Urinary bladder (tissue), 4 donors: ENCODE measurements at places on chromosomes 2 and 18. TPM values are rescaled to one million over a fixed set of nuclear protein-coding genes. Genes with fewer than 3 reads are reported as not detected.

DNA sequence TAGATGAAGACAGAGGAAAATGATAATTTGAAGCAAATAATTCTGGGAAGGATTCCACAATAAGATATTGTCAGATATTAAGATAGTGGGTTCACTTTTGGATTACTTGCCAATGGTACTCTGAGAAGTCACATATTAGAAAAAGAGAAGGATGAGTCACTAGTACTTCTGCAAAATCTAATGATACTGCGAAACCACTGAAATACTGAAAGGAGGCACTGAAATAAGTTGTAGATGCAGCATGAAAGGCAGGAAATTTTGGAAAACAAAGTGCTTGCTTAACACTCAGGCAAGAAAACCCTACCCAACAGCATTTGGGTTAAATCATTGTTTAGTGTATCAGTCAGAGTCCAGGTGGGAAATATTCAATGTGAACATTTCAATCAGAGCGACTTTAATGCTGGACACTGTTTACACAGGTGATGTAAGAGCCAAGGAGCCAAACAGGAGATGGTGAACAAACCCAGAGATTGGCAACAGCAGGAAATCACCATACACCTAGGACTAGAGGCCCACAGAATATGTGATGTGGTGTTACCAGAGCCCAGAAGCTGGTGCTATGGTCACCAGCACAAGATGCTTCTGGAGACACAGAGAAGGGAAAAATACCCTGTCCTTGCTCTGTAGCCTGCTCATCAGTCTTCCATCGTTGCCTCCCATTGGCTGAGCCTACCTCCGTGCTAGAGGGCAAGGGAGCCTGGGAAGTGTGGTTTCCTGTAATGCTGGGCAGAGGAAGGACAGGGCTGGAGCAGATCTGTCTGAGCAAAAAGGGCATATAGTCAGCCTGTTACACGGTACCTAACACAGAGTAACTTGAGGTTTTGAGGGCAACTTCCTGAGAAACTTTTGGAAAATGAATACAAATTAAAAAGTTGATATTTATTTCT, 204.7 kb upstream of the ITGA4 start:
- no peak for DNase-seq

LAMA1 gene
- 2.9 TPM for total RNA-seq

DNA sequence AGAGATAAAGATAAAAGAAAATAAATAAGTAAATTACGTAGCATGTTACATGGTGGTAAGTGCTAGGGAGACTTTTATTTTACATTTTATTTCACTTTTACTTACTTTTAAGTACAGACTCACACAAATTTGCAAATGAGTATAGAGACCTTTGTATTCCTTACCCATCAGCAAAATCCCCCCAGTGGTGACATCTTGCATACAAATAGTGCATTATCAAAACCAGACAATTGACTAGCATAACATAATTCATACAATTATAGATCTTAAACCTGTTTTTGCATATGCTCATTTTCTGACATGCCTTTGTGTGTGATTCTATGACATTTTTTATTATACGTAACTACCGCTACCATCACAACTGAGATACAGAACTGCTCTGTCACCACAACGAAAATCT, 1099.4 kb downstream of the DPP10 start:
- no peak for DNase-seq

DNA sequence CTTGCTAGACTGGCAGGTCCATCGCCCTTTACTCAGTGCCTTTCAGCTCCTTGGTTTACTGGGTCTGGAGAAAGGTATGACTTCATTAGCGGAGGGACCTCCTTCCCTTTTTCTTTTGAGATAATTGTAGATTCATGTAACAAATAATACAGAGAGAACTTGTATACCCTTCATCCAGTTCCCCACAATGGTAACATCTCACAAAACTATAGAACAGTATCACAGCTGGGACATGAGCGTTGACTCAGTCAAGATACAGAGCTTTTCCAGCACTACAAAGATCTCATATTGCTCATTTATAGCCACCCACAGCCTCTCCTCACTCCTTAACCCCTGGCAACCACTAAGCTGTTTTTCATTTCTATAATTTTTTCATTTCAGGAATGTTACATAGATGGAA, 59.8 kb downstream of the ZNF532 start:
- DNase-seq, result no peak

DNA sequence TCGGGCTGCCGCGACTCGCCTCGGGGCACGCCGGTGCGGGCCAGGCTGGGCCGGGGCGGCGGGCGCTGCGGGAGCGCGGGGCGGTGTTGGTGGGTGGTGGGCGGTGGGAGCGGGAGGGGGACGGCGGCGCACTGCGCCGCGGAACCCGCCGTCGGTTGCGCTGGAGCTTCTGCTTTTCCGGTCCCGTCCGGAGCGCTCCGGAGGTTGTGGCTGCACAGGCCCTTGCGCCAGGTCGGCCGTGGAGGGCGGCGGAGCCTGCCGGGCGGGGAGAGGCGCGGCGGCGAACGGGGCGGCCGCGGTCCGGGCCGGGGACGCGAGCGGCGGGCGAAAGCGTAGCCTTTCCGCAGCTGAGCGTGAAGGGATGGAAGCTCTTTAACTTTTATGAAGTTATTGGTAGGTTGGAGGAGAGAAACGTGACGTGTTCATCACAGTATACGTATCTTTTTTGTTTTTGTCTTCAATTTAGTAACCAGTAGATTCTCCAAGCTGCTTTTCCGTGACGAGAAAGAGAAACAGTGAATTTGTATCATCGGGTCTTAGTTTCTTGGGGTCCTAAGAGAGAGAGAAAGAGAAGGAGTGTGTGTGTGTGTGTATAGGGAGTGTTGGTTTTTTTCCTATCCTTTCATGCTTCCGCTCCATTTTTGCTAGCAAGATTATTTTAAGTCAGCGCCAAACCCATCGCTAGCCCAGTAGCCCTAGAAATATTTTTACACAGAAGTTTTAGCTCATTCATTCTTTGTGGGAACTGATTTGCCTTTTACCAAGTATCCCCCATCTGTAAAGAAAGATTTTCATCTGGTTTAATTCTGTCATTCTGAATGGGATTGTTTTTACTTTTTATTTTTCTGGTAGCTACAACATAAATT, 535 bp downstream of the ATG4B start:
- DNase-seq, result no peak

DUSP2 gene
- 18.5 TPM for total RNA-seq

DNA sequence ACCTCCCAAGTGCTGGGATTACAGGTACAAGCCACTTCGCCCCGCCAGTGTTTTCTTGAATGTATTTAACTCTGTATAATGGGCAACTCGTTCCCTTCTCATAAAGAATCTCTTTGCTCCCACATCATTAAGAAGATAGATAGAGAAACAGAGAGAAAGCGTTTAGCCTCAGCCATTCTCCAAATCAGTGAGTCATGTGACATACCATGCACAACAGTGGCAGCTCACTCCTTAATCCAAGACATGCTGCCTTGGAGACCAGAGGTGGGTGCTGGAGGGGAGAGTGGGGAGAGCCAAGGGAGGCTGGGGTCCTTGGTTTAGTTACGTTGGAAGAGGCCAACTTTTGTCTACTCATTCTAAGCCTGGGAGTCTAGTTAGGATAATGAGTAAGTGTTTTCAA, 54.7 kb downstream of the TGIF1 start:
- no peak for DNase-seq

SNED1 gene
- total RNA-seq, result 11.5 TPM

- DNase-seq, result no peak
Observed at GRCh38 chr2:39306626-39307025, 62.9 kb upstream of the CDKL4 start.
